Breast epithelium (tissue), 4 donors: ENCODE measurements at places on chromosomes 1 and 21.

DNA sequence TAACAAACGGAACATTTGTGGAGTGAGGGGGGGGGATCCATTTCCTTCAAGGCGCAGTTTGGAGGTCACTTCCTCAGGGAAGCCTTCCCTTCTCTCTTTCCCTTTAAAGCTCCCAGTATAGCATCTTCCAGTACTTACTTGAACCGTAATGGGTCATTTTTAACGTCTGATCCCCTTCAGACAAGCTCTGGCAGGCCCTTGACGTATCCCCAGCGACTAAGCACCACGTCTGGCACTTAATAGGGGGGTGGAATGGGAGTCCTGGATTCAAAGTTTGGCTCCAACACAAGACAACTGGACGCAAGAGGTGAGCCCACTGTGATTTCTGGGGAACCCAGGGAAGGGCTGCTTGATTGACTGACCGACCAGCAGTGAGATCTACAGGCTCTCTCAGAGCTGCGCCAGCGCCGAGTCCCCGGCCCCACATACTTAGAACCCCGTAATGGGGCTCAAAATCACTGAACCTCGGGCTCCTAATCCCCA lies 441 bp downstream of the YARS1 start:
- DNase-seq, result no peak

GRCh38 chr1:115495111-115495510 lies 146.7 kb upstream of the VANGL1 start:
- DNase-seq, result no peak

GRCh38 chr1:214310777-214311690 lies 30.1 kb downstream of the SMYD2 start:
- DNase-seq, result no peak

GRCh38 chr1:11898831-11899467 lies 27.3 kb downstream of the KIAA2013 start:
- DNase-seq, result no peak

GRCh38 chr1:156001662-156002171 lies 19.0 kb downstream of the SSR2 start:
- DNase-seq, result no peak

DNA sequence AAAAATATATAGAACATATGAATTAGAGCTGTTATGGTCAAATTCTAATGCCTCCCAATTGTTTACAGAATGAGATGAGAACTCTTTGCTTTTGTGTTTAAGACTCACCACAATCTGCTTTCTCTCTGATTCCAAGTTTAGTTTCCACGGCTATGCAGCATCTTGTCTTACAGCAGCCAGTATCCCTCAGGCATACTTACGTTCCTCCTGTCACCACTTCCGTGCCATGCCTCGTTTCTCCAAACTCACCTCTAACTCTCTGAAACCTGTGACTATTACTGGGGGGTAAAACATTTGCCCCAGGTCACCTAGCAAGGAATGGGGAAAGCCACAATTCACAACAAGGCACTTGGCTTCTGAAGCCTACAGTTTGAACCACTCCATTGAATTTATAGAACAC lies 192.8 kb upstream of the NRIP1 start:
- no peak for DNase-seq

DNA sequence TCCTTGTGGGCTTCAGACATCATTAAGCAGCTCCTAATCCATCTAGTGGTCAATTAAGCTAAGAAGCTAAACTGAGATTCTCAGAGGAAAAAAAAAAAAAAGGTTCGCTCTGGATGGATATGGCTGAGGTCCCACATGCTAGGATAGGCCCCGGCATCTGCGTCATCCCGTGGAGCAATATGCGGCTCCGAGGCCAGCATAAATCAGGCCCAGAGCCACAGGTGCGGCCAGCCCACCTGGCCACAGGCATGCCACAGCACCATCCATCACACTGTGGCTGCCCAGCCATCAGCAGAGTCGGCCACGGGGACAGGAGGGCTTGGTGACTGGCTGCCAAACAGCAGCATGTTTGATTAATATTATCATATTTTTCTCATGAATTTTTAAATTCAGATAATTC lies 106.9 kb upstream of the TIAM1 start:
- DNase-seq, result no peak

- DNase-seq, result no peak
Observed at GRCh38 chr1:40281853-40282252, 23.8 kb downstream of the ZMPSTE24 start.

- DNase-seq, result no peak
Observed at GRCh38 chr1:190679983-190680382, 202.3 kb upstream of the BRINP3 start.

DNA sequence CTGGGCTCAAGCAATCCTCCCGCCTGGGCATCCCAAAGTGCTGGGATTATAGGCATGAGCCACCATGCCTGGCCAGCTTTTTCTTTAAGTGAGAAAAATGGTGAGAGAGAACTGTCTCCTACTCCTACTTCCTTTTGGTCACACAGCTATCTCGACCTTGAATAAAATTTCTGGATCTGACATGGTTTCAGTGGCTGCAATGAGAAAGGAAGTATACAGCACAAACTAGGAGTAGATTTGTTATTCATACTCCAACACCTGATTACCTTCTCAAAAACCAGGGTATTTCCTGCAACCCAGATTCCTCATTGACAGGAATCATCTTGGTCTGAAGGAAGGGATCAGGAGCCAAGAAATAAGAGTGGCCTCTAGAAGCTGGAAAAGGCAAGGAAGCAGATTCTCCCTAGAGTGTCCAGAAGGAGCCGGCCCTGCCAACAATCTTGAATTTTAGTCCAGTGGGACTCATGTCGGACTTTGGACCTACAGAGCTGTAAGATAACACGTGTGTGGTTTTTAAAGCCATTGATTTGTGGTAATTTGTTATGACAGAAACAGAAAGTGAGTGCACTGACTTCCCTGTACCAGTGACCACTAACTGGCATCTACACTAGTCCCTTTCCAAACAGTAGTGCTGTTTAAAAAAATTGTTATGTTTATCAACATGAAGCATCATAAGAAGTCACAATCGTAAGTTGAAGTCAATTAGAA lies 516.6 kb downstream of the SMYD3 start:
- DNase-seq, result no peak

DNA sequence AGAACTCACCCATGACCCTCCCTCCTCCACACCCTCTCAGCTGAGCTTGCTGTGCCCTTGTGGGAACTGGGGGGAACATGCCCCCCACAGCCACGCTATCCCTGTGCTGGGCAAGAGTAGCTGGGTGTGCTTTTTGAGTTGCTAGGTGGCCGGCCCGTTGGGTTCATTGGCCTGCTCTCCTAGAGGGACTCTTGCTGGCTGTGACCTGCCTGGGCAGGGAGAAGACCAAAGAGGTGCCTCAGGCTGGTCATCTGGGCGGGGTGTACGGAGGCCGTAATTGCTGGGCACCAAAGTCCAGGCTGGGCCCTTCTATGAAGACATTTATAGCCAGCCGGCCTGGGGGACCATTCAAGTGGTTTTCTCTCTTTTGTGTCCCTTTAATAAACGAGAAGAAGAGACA lies 138.3 kb upstream of the ZBTB40 start:
- peak; percentile 45 for DNase-seq

DNA sequence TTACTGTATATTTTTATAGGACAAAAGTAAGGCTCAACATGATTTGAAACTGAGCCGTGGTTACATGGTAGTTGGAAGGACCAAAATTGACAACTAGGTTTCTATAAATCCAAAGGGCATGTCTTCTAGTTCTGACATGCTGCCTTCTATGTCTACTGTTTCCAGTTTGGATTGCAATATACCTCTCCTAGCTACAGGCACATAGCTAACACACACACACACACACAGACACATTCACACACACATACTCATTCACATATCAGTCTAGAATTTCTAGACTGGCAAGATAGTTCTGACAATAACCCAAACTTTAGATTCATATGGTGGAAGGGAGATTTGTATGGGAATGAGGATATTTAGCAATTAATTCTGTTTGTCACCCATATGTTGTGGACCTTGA lies 544.8 kb upstream of the CAMK1G start:
- no peak for DNase-seq

DNA sequence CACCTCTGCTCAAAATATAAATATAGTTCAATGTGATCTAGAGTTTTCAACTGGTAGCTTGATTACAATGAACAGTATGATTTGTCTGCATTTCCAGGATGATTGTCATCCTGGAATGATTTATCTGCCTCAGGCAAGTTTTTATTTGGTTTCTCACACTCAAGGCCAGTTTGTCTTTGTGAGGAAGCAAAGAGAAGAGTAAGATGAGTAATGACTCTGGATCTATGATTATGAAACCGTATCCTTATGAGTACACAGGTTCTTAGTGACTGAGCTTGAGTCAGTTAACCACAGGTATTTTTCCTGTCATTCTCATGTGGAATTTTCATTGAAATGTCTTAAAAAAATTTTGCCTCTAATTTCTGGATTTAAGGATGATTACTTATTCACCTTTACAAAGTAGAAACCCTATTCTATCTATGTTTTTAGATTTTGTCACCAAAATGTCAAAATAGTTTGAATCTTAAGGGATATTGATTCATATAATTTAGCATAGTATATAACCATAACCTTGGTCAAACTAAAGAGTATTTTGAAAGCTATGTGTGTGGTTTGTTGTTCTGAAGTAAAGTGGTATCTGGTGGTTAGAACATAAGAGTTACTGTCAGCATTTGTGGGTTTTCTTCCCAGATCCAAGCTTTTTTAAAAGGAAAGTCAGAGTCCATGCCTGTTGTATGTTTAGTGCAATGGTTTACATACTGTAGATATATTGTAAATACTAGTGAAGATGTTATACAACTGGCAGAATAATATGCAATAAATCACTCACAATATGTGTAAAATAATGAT lies 145.0 kb downstream of the RASAL2 start:
- DNase-seq, result no peak

DNA sequence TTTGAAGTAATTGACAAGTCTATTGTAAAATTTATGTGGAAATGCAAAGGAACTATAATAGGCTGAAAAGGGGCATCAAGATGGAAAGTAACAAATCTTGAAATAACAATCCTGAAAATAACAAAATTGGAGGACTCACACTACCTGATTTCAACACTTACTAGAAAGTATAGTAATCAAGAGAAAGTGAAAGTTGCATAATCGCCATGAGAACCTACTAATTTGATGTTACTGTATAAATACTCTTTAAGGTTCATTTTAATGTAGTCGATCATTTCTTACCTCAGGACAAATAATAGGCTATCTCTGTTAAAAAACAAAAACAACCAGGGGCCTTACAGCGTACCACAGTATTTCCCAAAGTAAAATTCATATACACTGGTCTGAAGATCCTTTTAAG lies 71.7 kb downstream of the EDEM3 start:
- no peak for DNase-seq

- no peak for DNase-seq
Observed at GRCh38 chr1:185463011-185463410, 146.0 kb upstream of the IVNS1ABP start.

DNA sequence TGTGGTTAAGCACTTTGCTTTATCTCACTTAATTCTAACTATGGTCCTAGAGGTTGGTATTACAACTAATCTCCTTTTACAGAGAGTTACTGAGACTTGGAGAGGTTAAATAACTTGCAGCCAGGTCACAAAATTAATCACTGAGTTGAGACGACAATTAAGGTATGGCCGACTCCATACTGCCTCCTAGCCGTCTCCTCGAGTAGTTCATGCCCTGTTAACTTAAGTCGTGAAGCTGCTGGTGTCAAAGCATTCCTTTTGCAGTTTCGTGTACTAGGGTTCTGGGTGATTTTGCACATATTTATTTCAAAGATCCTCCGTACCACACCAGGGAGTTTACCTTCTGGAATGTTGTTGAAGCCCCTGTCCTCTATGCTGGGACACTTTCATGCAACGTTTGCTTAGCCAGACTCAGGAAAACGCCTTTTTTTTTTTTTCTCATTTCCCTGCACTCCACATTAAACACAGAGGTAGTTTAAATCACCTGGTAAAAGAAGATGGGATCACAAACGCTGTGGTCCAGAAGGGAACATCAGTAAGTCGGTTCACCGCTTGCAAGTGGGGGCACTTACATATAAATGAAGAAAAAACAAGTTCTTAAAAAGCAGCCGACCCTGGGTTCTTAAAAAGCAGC lies 570 bp upstream of the NEK7 start:
- peak; percentile 63 for DNase-seq

DNA sequence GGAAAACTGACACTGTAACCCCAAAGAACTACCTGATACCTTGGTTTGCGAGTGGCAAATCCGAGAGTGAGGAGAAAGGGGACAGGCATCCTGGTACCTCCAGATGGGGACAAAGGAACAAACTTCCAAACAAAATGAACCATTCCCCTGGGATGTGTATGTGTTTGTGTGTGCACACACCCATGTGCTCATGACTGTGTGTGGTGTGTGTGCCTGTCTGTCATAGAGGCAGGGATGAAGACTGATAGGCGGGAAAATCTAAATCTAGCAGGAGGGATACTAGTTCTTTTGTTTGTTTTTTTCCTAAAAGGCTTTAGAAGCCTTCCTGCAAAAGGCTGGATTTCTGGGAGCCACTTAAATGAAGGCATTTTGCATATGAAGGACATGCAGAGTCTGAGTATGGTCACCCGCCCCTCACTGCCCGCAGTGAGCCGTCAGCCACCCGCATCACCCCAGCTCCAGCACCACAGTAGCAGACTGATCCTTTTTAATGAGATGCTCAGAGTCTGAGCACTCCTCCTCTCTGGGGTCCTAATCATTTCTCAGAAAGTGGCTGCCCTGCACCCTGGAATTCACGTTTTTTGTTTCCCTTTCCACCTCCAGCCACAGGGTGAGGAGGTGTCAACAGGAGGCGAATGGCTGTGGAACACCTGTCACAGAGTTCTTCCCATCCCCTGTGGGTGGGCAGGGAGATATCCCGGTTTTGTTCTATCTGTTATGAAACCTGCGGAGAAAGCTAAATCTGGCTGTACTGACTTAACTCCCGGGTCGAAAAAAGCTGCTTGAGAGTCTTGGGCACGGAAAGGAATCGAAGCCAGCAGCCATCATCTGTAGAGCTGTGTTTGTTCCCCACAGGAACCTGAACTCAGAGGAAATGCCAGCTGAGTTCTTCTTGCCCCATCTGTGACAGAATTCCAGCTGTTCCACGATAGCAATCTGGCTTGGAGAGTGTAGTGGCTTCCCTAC lies 34.9 kb downstream of the UTP25 start:
- no peak for DNase-seq

GRCh38 chr1:92698932-92699331 lies 86.0 kb downstream of the EVI5 start:
- no peak for DNase-seq
